ENCODE measurements at places on chromosomes 4 and X.

GRCh38 chr4:3836756-3837601, 70.8 kb downstream of the ADRA2C start:
- no peak for DNase-seq

DNA sequence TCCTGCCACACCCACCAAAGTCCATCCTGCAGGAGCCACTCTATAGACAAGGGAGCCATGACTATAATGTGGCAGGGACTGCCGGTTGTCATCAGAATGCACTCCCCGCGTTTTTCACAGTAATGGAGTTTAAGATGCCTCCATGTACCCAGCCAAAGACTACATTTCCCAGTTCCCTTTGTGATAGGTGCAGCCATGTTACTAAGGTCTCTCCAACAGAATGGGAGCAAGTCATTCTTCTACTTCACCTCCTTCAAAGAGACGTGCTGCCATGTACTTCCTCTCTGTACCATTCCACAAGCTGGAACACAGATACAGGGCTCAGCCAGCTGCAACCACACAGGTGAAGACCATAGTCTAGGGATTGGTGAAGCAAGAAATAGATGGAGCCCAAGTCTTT, 126.7 kb downstream of the CORIN start:
- no peak for DNase-seq

- no peak for DNase-seq
These were observed 76.2 kb downstream of the ANTXR2 start for GRCh38 chr4:79996851-79997250.

GRCh38 chrX:9525511-9526248, 60.8 kb downstream of the TBL1X start:
- no peak for DNase-seq

DNA sequence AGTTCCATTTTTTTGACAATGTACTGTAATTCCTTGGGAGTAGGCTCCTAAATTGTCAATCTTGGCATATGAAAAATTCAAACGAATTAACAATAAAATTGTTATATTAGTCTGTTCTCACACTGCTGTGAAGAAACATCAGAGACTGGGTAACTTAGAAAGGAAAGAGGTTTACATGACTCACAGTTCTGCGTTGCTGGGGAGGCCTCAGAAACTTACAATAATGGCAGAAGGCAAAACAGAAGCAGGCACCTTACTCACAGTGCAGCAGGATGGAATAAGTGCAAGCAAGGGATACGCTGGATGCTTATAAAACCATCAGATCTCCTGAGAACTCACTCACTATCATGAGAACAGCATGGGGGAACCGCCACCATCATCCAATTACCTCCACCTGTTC, 246.4 kb upstream of the TRAM1L1 start:
- DNase-seq, result no peak

DNA sequence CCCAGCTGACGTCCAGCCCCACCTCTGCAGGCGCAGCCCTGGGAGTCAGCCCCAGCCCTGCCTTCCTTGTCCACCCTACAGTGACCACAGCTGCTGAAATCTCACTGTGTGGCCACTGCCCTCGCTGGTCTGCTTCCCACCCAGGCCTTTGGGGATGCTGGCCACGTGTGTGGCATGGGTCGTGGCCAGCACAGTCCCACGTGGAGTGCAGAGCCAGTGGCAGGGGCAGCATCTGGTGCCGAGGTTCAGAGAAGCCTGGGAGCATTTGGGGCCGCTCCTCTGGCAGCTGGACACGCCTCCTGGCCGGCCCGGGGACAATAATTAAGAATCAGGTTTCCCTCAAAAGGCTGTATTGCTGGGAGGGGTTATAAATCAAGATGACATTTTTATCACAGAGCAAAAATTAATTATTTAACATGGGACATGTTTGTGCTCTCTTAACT, 92.1 kb downstream of the HMX1 start:
- DNase-seq, result no peak

GRCh38 chrX:5054852-5055251, 1173.8 kb downstream of the NLGN4X start:
- no peak for DNase-seq

DNA sequence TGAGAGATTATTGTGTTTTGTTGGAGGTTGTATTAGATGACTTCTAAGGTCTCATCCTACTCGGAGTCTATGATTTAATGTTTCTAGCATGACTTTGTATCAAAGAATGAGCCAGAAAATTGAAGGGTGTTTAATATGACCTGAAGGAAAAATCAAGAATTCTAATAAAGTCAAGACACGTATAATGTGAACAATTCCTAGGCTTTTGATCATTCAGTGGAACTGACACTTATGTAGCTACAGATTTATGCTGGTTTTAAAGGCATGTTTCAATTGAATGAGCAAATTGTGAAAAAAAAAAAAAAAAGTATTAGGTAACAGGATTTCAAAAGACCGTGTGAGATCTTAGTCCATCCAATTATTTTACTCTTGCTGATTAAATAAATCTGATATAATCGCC, 64.9 kb downstream of the GRID2 start:
- DNase-seq, result no peak

DNA sequence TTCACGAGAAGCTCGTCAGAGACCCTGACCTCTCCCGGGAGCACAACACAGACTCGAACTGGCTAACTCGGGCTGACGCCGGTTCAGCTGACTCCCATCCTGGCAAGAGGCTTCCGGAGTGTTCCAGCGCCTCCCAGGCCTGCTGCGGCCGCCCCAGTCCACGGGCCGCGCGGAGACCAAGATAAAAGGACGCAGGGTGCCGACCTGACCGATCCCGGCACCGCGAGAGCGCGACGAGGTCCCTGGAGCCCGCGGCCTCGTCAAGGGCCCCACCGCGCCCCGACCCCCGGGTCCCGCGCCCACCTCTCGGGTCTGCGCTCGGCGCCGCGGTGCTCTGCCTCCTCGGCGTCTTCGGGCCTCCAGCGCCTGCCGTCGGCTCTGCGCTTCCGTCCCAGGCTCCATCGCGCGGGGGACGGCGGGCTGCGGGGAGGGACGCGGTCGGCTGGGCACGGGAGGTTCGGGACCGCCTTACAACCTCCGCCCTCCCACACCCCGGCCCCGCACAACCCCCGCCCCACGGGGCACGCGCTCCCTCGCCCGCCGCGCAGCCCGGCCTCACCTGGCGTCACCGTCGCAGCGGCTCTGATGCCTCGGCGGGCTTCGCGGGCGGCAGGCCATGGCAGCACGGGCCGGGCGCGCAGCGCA, 426 bp downstream of the SLBP start:
- DNase-seq, result no peak

GRCh38 chr4:17250591-17250990, 261.3 kb downstream of the QDPR start:
- no peak for DNase-seq

DNA sequence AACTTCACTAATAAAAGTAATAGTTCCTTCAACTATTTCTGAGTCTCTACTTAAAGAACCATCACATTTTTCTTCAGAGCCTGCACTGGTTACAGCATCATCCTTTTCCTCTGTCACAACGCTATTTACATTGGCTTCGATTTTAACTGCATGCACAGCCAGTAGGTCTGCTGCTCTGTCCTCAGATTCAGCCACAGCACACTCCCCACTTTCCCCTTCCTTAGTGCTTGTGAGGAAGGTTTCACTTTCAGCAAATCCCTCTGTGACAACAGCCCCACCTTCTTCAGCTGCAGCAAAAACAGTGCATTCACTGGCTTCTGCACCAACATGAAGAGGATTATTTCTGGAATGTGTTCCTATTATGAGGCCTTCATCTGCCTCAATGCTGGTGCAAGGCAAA, 25.7 kb downstream of the BOD1L1 start:
- DNase-seq, result no peak

DNA sequence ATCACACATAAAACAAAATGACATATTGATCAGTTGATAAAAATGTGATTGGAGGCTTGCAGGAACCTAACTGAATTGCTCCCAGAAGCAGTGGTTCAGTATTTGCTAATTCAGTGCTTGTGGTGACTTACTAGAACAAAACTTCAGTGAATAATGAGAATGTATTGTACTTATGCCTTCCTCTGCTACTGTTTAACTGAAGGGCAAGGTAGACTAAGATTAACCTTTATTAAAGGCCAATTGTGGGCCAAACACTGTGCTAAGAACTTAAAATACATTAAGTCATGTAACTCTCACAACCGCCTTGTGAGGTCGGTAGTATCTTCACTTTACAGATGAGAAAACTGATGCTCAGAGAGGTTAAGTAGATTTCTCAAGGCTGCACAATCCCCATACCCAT, 14.9 kb downstream of the IGFBP7 start:
- no peak for DNase-seq

- peak; percentile 81 for DNase-seq
These were observed 63.6 kb downstream of the SPINK2 start for GRCh38 chr4:56757821-56758411.

- DNase-seq, result no peak
These were observed 214.4 kb upstream of the ARSJ start for GRCh38 chr4:114193624-114194399.

GRCh38 chr4:77197361-77197760, 40.4 kb downstream of the CCNG2 start:
- DNase-seq, result no peak

- DNase-seq, result no peak
These were observed 241.9 kb downstream of the ANTXR2 start for GRCh38 chr4:79831119-79831528.

DNA sequence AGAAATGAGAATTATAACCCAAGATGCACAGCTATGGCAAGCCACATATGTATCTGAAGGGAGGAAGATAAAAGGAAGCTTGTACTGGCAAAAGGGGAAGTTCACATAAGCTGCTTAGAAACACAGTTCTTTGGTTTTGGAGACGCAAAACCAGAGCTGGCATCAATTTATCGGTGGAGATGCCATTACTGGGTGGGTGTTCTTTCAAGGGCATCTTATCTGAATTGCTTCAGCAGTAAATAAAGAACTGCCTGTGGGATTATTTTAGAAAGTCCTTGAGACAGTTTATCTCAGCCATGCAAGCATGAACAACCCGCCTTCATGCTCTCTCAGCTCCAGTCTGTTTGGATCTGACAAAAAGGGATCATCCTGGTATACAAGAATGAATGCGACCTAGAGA, 60.8 kb downstream of the DDX60 start:
- DNase-seq, result peak; percentile 44

GRCh38 chr4:336893-337142, 796 bp upstream of the ZNF141 start:
- DNase-seq, result no peak

GRCh38 chr4:174871407-174871806, 42.4 kb upstream of the GLRA3 start:
- DNase-seq, result no peak

DNA sequence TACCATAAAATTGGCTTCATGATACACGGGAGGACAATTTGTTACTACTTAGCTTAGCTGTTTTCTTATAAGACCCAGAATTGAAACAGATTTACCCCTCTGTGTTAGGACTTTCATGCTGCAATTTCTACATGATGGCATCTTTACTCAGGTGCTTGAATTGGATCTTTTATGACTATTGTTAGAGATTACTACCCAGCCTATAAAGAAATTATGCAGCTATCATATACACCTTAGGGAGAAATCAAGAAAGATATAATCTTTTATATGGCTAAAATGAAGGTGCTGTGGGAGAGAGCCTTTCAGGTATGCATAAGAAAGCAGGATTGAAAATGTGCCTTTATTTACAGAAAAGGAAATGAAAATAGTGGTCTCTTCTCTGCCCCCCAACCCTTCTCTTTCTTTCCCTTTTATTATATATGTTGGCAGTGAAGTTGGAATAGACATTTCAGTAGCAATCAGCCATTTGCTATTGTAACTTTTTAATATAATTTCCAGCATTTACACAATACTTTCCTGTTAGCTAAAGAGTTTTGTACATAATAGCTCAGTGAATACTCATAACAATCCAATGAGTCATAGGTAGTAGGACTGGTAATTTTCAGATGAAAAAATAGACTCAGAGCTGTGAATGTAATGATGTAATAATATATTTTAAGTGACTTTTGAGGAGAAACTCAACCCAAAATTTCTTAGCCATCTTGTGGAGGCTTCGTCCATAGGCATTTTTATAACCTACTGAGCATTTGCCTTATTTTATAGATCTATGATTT, 311.8 kb downstream of the ADGRL3 start:
- DNase-seq, result no peak

DNA sequence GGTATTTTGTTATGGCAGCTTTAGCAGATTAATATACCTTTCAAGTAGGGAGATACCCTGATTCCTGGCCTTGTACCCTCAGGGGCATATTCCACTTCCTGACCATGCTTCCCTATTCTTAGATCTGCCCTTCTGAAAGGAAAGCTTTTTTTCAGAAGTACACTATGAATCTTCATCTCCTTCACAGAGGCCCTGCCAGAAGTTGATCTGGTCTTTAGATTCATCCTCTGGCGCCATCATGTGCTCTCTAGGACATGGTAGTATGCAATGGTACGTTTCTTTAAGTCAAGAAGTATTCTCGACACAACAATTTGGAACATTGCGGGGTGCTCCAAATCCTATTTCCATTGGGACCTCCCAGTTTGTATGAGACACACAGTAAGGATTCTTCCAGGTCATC, 39.6 kb upstream of the DIPK2B start:
- peak; percentile 29 for DNase-seq

GRCh38 chrX:6857749-6858148, 289.8 kb upstream of the STS start:
- DNase-seq, result no peak

DNA sequence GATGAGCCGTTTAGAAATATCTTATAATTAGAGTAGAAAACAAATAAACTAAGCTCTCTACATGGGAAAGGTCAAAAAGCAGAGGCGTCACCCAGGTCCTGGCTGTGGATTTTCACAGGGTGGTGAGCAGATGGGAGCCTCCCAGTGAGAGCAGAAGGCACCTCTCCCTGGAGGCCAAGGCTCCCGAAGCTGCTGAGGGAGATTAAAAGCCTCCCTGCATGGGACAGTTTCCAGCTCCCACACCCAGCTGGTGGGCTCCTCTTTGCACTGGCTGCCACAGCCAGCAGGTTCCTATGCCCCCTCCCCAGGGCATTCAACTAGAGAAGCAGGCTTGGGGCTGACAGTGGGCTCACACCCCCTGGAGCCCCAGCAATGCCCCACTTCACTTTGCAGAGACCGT, 55.2 kb upstream of the TBC1D9 start:
- no peak for DNase-seq

- DNase-seq, result no peak
These were observed 731.4 kb downstream of the FAT4 start for GRCh38 chr4:126046081-126046614.

- DNase-seq, result no peak
These were observed 30.7 kb downstream of the SLC4A4 start for GRCh38 chr4:71369536-71369935.

DNA sequence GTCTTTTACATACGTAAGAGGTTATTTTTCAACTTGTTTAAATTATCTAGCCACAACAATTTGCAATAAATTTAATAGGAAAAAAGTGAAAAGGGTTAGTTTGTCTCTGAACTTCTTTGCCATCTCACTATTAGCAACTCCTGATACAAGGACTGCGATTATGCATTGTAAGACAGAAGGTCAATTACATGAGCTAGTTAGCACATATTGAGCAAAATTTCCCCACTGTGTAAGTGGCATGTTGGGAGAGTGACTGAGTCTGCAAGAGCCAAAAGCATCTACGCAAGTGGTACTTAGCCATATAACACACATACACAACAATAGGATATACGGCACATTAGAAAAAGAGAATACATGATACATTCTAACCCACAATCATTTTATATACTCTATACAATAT, 927.2 kb downstream of the STPG2 start:
- DNase-seq, result no peak
